ENCODE measurements at places on chromosomes 2 and 18.

DNA sequence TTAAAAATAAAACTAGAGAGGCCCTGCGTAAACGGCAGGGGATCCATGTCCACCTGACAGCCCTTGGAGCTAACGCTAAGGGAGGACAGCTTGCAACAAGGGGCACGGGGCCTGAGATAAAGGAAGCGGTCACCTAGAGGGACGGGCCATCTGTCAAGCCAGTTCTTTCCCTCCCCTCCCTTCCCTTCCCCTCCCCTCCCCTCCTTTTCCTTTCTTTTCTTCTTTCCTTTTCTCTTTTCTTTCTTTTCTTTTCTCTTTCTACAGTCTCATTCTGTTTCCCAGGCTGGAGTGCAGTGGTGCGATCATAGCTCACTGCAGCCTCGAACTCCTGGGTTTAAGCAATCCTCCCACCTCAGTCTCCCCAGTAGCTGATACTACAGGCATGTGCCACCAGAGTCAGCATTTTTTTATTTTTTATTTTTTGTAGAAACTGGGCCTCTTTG lies 34.5 kb upstream of the CTAGE1 start:
- DNase-seq, result no peak

- DNase-seq, result no peak
Measured at GRCh38 chr2:32064021-32064601, 755 bp downstream of the SPAST start.

DNA sequence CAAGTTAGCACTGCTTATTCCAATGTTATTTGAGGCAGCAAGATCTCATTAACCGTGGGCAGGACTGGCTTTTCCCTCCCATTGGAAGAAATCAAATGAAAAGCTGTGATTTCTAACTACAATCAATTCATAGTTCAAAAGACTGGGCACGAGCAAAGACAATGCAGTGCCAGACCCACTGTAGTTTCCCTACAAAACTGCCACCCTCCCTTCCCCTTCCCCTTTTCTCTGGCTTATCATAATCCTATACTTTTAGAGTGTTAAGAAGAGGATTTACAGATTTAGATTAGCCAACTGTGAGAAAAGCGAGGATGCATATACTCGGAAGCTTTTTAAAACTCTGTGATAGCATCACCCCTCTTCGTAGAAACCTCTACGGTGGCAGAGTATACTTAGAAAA lies 260.4 kb downstream of the STK39 start:
- no peak for DNase-seq

DNA sequence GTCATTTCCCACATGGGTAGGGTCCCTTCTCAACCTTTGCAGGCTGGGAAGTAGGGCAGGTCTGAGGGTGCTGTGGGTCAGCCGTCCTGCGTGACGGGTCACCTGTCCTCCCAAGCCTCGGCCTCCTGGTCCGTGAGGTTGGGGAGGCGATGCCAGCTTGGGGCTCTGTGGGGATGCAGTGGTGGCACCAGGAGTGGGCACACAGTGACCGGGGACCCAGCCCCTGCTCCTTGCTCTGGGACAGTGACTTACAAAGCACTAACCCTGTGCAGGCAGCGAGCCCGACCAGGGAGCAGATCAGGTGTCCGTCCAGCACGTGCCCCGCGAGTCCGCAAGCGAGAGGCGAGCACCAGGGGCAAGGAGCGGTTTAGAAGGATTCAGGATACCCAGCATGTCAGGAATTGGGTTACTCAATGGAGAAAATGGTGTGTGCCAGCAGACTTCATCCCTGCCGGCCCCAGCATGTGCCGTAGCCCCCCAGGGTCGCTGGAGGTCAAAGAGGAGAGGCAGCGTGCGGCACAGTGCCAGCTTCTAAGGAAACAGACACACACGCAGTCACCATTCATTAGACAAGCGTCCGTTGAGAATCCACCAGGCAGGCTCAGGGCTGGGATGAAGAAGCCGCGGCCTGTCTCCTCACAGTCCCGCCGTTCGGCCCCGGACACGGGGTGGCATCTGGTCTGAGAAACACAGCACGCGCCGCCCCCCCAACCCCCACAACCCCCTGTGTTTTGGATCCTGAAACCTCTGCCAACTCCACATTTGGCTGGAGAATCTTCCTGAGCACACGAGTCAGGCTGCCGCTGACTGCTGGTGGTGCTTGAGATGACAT lies 11.7 kb downstream of the COLEC11 start:
- no peak for DNase-seq

DNA sequence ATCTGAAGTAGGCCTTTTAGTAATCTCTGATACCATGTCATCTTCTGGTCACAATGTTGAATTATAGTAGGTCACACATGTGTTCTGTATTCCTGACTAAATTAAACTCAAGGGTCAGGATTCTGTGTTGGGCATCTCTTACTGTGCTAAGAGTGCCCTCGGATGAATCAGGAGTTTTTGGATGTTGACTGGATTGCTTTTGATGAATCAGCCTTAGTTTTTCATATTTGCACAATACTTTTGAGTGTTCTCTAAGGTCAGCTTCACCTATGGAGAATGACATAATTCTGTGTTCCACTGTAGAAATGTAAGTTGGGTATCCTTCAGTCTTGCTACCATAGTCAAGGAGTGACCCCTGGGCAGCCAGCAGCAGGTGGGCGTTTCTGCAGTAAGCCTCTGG lies 190.1 kb downstream of the PTPRM start:
- no peak for DNase-seq

DNA sequence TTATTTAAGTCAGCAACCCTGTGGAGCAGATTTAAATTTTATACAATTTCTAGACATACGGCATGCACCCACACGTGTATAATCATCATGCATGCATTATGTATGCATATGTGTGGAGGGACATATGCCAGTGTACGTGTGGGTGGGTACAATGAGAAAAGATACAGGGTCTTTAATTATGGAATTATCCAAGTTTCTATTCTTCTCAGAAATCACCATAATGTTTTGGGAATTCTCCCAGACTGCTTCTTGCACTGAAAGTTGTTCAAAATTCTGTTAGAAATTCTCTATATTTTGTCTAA lies 63.9 kb upstream of the TMEM18 start:
- DNase-seq, result no peak

- DNase-seq, result no peak
Measured at GRCh38 chr2:42252464-42252863, 83.3 kb downstream of the EML4 start.

GRCh38 chr2:144597894-144598593 lies 78.1 kb upstream of the ZEB2 start:
- no peak for DNase-seq

- no peak for DNase-seq
Measured at GRCh38 chr2:69962986-69963730, 1.7 kb upstream of the ASPRV1 start.
